ENCODE measurements at places on chromosomes 7 and 10.

DNA sequence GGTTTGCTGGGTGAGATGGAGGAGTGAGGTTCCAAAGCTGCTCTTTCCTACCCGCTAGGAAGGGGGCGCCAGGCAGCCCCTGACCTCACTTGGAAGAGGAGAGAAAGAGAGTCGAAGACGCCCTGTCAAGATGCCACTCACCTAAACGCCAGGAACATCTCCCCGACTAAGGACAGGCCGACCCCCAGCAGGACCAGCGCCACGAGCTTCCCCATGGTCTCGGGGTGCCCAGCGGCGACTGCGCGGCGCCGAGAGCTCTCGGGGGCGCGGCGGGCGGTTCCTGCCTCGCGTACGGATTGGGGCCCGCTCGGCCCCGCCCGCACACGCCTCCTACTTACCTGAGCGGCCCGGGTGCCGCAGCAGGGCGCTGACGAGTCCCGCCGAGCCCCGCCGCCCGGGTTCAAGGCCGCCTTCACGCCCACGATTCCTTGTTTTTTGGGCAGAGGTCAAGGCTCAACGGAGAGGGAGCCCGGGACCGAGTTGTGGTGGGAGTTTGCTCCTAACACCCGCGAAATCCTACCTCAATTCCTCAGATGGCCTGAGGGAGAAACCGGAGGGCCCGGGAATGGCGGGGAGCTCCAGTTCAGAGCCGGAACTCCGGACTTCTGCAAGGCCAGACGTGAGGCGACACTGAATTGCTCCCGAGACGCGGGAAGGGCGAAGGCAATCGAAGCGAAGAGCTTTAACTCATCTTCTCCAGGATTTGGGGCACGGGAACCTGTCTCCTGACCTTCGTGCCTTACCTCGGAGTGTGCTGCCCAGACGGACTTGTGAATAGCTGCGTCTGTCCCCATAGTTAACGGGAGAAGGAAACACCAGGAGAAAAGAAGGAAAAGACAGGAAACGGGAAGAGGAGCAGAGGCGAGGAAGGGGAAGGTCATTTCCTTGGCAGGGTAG, at the start of gene PON3:
PON3 (minus strand) TSS at position 240 of the 897 bp plus-strand sequence; CDS start at position 215, 25 bp downstream.
- peak; percentile 30 for DNase-seq

GRCh38 chr7:39183796-39184195, 206.1 kb downstream of the POU6F2 start:
- DNase-seq: no peak

- no peak for DNase-seq
These were observed 676 bp upstream of the GPR146 start for GRCh38 chr7:1043552-1044188.

DNA sequence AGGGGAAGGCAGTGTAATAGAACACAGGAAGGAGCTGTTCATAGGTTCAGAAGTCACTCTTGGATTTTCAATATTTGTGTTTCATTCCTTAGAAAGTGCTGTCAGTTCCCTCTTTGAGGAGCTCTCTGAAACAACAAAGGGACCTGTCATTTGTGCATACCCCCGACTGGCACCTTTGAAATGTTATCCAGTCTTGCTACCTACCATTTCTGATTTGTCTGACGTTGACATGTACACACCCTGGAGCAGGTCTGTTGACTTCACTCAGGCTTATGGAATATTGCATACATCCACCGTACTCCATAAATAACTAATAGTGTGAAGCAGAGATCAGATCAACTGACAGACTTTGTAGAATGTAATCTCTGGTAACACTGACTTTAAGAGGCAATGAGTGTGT, 189.8 kb downstream of the DPP6 start:
- DNase-seq: no peak

- DNase-seq: no peak
These were observed 36.6 kb downstream of the SCIN start for GRCh38 chr7:12607134-12607533.

DNA sequence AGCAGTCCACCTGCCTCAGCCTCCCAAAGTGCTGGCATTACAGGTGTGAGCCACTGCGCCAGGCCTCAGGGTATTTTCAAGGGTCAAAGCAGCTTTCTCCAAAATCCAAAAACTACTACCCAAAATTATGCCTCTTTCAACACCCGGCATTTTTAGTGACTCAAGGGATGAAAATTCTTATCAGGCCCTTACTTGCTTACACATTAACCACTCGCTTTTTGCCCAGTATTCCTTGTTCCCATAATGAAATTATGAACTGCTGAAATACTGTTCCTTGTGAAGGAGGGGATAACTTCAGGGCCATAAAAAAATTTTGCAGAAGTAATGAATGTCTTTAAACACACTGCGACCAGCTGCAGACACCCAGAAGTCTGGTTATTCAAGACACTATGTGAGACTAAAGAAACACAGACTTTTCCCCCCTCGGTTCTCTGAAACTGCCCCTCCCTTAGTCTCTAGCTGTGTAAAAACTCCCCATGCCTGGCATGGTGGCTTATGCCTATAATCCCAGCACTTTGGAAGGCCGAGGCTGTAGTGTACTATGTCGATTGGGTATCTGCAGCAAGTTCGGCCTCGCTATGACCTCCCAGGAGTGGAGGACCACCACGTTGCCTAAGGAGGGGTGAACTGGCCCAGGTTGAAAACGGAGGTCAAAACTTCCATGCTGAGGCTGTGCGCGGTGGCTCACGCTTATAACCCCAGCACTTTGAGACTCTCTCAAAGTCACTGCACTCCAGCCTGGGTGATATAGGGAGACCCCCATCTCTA, 12.0 kb downstream of the FXYD4 start:
- DNase-seq: no peak

DNA sequence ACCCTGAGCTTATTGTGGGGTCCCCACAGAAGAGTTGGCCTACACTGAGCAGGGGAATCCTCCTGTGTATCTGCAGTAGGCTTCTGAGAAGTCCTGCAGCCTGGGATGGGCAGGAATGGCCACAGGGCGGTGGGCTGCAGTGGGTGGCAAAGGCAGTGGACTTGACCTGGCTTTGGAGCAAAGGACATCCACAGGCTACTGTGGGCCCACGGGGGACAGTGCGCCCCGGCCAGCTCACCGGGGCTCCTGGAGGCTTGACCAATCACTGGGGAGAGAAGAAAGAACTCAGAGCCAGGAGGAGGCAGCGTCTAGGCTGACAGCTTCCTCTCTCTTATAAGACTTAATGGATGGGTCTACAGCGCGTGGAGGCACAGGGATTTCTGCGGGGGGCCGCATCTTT, 488.8 kb upstream of the MGMT start:
- DNase-seq: no peak

- DNase-seq: peak; percentile 23
These were observed 10.4 kb downstream of the PSD start for GRCh38 chr10:102408131-102408727.

- DNase-seq: peak; percentile 37
These were observed 17.8 kb downstream of the NPSR1 start for GRCh38 chr7:34675749-34676374.

DNA sequence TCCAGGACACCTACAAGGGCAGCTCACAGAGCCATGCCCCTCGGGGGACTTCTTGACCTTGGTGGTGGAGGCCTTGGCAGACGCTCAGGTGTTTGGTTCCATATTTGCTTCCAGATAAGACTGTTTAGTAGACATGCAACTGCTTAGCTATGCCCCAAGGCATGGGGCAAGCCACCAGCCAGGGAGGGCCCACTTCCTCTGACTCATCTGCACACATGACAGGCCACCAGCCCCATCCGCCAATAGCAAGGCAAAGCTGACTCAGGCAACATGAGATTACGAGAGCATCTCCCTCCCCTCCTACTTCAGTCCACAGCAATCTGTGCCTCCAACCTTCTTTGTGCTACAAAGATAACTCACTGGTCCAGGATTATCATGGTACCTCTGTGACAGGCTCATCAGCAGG, 54.9 kb downstream of the KCNMA1 start:
- DNase-seq: peak; percentile 22

- no peak for DNase-seq
These were observed 37.2 kb downstream of the KAT6B start for GRCh38 chr10:74863551-74863950.

GRCh38 chr10:11670381-11670780, 58.9 kb upstream of the USP6NL start:
- no peak for DNase-seq

GRCh38 chr10:929960-930624, 1.4 kb downstream of the LARP4B start:
- peak; percentile 24 for DNase-seq

GRCh38 chr7:105156731-105157130, 142.7 kb downstream of the KMT2E start:
- no peak for DNase-seq

DNA sequence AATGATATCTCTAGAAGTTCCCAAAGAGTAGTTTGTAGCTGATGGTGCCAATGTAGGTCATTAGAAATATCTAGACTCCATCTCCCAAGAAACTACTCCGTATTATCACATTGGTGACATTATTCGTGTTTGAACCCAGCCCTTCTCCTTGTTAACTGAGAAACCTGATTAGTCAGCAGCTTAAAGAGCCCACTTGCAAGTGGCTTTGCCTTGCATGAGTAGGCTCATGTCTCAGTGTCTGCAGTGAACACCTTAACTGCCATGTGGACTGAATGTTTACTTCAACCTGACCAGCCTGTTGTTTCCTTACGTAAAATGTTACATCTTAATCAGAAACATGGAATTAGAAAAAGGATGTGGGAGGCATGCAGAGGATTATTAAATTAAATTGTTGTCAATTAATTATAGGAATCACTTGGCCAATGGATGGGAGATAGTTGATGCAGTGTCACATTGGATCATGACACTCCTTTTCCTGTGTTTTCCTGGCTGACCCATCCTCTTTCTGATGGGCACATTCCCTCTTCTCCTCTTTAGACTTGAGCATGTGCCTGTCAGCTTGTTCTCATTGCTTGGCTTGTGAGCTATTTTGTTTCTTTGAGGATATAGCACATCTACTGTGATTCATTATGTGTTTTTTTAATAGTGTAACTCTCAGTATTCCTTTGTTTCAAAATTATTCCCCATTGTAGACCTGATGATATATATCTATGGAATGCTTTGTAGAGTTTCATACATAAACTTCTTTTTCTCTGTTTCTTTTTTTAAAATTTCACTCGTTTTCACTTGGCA, 18.0 kb downstream of the STARD3NL start:
- no peak for DNase-seq

DNA sequence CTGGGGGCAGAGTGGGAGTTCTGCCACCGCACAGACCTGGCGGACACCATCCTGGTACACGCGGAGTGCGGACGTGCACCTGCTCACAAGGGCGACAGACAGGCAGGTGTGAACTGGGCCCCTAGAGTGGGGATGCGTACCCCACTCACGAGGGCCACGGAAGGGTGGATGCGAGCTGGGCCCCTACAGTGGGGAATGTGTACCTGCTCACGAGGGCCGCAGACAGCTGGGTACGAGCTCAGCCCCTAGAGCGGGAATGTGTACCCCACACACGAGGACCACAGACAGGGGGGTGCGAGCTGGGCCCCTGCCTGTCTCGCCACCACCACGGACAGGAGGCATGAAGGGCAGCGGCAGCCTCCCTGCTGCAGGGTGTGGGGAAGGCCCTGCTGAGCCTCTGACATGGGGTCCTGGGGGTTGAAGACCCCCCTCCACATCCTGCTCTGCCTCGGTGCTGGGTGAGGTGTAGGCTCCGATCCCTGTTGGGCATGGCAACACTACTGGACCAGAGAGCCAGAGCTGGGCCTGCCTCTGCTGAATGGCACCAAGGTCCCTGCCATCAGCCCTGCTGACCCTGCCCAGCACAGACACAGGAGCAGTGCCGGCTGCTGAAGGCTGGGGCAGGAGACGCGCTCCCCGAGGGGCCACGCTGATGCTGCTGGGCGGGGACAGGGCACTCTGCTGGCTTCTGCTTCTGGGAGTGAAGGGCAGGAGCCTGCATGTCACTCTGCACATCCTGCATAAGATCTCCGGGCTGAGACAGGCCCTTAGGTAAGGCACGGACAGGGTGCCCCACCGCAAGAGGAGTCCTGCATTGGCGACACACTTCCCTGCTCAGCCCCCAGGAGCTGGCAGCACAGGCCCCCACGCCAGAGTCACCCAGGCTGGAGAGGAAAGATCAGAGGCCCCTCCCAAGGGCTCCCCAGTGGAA, 259.2 kb downstream of the MAD1L1 start:
- DNase-seq: no peak

- DNase-seq: no peak
These were observed 75.2 kb upstream of the NPVF start for GRCh38 chr7:25303281-25304181.

DNA sequence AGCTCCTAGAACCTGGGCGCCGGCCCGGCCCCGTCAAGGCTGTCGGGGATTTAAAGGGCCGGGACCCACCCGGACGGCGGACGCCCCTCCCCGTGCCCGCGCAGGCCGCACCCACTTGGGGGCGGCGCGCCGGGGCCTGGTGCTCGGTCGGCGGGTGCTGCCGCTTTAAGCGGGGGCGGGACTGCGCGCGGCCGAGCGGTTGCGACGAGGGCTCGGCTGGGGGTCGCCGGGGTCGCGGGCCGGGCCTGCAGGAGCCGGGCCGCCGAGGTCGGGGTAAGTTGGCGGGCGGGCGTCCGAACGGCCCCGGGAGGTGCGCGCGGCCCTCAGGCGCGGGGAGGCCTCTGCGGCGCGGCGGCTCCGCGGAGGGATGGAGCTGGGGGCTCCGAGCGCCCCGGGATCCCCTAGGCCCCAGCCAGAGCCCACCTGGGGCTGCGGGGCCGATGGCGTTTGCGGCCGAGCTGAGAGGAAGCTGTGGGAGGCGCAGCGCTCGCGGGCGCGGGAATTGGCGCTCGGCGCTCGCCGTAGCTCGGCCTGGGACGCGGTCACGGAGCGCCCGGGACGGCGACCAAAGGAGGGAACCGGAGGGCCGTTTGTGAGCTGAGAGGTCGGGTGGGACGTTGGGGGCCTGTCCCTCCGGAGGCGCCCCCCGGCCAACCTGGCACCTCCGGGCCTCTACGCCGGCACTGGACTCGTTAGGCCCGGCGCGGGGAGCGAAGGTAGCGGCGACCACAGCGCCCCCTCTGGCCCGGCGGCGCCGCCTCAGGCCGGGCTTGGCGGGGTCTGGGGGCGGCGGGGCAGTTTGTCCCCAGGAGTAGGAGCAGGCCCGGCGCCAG, at the start of gene TRRAP:
TRRAP (plus strand) TSS at position 168 of the 833 bp plus-strand sequence. CDS start 2,619 bp downstream, outside the sequence.
- peak; percentile 83 for DNase-seq

DNA sequence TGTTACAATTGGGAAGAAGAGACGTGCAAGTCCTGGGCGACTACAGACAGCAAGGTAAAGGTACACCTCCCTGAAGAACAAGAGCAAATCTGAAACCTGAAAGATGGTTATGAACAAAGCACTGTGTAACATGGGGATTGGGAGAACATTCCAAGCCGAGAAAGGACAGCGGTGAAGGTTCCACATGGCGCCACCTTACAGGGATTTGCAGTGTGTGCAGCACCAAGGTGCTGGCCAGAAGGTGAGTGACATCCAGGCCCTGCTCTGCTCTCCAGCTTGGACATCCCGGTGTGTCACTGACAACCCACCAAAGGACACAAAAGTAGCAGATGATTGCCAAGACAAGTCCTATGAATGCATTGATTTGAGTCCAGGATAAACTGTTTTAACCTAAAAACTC, 88.2 kb upstream of the MKX start:
- DNase-seq: no peak

- peak; percentile 52 for DNase-seq
These were observed 28.2 kb downstream of the COL26A1 start for GRCh38 chr7:101390901-101391301.

All from activated CD4-positive, alpha-beta memory T cell treated with anti-CD3 and anti-CD28 coated beads for 36 hours (primary cell).